ENCODE measurements at places on chromosomes 4 and X.

- no peak for DNase-seq
Measured at GRCh38 chr4:169100670-169101101, 90.6 kb upstream of the CBR4 start.

DNA sequence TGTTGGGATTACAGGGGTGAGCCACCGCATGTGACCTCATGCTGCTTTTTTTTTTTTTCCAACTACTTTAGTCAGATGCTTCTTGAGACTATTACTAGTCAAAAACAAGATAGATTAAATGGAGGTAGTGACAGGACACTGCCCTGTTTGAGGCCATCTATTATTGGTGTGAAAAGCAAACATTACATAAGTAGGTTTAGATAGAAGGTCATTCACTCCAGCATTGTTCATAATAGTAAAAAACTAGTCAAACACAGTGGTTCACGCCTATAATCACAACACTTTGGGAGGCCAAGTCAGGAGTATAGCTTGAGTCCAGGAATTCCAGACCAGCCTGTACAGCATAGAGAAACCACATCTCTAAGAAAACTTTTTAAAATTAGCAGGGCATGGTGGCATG, 16.3 kb downstream of the XIAP start:
- DNase-seq = no peak

DNA sequence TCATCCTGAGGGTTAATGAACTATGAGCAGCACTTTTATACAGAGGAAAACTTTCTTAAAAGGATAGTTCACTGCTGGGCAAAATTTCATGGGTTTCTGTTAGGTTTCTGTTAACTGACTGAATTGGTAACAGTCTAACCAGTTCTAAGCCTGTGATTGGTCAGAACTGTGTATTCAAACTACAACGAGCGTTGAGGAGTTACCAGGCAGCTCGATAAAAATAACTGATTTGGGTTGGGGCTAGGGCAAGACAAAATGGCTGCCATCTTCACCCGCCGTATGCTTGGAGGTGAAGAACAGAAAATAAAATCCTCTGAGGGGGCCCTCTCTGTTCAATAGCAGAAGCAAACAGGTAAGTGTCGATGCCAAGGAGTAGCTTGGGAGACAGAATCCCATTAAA, 22.0 kb downstream of the FAM133A start:
- no peak for DNase-seq

DNA sequence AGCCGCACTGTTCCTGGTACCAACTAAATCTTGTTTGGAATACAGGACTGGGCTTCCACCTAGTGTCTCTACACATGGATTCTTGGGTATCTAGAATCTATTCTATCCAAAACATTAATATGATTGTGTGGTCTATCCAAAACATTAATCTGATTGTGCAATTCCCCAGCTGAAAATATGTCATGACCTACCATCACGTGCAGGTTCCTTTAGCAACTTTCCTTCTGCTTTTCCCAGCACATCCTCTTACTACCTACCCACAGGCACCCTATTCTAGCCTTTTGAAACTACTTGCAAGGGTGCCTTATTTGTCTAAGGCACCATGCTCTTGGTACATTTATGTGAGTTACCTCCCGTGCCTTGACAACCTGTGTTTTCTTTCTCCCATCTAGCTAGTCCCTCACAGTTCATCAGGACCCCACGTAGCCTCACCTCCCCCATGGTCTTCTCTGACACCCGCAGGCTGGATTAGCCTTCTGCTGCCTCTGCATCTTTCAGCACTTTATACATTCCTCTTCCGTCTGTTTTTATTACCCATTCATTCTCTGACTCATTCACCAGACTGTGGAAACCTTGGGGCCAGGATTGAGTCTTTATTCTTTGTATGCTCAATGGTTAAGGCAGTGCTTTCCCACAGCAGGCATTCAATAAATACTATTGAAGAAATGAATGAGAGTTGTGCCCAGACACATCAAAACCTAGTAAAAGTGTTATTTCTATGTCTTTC, 88.8 kb upstream of the FAM9B start:
- no peak for DNase-seq

DNA sequence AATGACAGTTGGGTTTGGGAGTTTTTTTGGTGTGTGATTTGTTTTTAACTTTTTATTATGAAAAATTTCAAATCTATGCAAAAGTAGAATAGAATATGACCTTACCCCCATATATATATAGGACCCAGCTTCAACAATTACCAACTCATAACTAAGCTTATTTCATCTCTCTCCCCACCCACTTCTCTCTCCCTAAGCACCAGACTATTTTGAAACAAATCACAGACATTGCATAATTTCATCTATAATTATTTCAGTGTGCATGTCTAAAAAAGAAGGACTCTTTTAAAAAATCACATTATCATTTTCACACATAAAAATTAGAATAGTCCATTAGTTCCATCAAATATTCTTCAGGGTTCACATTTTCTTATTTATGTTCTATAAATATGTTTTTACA, 28.3 kb upstream of the NKX6-1 start:
- no peak for DNase-seq

DNA sequence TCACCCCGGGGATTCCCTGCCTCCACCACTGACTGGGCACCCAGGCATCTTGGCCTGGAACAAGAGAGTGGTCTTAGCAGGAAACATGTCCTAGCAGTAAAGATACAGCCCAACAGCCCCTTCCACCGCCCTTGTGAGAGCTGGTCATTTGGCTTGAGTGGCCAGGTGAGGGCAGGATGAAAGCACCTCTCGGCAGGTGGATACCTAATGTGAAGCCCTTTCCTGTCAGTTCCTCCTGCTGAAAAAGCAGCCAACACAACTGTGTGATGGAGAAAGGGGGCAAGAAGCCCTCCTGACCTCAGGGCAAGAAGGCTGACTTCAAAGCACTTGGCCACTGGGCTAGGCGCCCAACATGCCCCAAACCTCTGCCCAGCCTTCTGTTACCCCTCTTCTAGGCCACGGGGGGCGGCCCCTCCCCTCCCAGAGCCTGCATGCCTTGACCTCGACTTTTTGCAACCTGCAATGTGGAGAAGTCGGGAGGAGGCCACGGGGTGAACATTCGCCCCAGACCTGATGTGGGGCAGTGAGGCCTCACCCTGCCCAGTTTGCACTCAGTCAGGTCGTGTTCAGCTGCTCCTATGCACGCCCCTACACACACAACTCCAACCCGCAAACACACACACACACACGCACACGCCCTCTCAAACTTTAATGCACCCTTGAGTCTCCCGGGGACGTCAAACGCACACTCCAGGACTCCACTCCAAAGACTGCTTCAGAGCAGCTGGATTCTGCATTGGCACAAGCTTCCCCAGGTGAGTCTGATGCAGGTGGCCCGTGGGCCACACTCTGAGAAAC, 1.1 kb downstream of the LGI2 start:
- no peak for DNase-seq

DNA sequence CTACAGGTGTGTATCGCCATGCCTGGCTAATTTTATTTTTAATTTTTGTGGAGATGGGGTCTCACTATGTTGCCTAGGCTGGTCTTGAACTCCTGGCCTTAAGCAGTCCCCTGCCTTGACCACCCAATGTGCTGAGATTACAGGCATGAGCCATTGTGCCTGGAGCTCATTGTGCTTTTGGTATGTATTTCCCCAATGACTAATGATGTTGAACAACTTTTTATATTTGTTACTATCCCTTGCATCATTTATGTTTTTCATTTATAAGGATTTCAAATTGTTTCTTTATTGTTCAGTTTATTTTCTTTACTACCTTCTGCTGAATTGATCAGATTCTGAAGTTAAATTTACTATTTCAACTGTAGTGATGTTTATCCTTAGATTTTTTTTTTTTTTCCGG, 199.7 kb downstream of the CEP135 start:
- DNase-seq = no peak

DNA sequence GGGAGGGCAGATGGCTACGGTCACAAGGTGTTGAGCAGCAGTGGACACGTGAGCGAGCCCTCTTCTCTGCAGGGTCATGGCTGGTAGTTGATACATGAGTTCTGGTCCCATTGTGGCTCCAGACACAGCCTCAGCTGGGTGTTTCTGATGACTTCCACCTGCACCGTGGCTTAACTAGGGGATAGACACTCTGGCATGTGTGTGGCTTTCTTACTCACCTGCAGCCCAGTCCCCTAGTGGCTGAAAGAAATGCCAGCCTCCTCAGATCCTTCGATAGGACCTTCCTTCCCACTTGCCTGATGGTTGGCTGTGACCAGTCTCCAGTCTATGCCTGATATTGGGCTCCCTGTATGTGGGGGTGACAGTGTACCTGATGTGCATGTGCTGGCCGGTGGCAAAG, 5.0 kb downstream of the GPR78 start:
- no peak for DNase-seq

DNA sequence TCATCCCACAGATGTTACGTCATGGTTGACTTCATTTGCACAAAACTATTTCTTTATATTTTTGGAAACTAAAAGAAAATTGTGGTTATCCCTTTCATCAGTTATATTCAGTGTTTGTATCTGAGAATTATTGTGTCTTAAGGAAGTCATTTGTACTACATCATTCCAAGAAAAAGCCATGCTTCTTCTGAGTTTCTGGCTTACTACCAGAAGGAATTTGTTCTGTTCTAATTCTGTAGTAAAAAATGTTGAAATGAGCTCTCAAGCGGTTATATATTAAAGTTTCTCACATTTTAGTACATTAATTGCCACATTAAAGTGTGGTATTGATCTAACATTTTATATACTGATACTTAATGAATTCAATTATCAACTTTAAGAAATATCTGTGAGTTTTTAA, 1844.5 kb downstream of the PCDH7 start:
- no peak for DNase-seq

- no peak for DNase-seq
Measured at GRCh38 chr4:188175288-188175687, 36.0 kb downstream of the TRIML1 start.

GRCh38 chrX:84363051-84363450, 139.2 kb downstream of the HDX start:
- no peak for DNase-seq

DNA sequence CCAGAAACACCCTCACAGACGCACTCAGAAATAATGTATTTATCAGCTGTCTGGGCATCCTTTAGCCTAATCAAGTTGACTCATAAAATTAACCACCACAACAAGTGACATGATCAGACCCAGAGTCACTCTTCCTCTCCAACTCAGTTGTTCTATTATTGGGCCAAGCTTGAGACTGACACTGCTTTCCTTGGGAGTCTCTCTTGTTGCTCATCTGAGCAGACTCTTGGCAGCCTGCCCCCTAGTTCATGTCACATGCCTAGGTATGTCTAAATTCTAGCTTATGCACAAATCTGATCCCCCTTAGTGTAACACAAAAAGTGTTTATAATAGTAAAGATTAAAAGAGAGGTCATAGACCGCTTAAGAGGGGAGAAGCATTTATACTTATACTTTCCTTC, 72.6 kb upstream of the ADAMTS3 start:
- DNase-seq = no peak

- DNase-seq = no peak
Measured at GRCh38 chrX:1932231-1932630, 317.4 kb downstream of the ASMT start.

DNA sequence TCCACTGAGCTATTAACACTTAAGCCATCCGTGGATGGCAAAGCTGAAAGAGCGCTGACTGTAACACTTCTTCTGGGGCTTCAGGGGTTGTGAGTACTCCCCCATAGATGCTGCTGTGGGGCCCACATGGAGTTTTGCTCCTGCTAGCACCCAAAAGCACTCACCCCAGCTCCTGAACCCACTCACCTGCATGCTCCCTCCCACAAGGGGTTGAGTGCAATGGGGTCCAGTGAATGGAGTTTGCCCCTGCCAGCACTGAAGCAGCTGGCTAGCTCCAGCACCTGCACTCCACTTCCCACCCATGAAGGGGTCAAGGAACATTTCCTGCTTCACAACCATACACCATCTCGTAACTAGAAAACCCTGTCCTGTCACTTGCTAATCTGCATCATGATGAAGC, 78.9 kb downstream of the IL21 start:
- no peak for DNase-seq

GRCh38 chr4:2795300-2795892, 2.5 kb downstream of the SH3BP2 start:
- DNase-seq = no peak

GRCh38 chrX:26597981-26598380, 382.0 kb downstream of the MAGEB5 start:
- DNase-seq = no peak

Data from CD4-positive, alpha-beta T cell treated with Interleukin-4 for 1 hour (primary cell).